ENCODE measurements at places on chromosomes 7 and 10.

DNA sequence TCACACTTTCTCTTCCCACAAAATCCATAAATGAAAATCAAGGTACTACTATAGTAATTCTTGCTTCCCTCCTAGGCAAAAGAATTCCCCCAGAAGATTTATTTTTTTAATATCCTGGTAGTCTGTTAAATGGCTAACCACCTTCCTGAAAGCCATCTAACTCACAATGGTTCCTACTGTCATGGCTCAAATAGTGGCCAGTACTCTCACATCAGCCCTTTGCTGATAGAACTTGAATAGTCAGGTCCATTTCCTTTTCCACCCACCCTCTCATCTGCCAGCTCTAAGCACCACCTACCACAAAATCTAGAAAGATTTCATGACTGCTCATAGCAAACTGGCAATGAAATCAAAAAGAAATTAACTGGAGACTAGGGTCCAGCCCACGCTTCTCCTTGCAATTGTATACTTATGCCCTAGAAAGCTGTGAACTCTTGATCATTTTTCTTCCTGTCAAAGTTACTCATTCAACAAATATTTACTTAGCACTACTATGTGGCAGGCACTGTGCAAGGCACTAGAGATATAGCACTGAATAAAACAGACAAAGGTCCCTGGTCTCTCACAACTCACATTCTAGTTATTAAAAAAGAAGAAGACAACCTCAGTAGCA lies 60.4 kb downstream of the ARMH3 start:
- no peak for DNase-seq

GRCh38 chr7:155529346-155529745 lies 17.0 kb downstream of the CNPY1 start:
- no peak for DNase-seq

DNA sequence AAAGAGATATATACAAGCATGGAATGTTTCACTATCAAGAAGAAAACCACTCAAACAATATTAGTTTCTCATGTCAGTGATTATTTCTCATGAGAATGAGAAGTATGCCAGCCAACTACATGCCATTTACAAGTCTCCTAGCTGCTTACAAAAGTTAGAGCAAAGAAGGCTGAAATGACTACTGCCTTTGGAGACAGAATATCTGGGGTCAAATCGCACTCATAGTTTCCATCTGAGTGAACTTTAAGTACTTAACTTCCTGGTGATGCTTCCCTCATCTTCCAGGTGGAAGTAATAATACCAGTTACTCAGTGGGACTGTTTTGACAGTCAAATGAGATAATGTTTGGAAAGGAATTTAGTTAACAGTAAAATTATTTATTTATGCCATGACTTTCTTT lies 42.0 kb upstream of the RHOBTB1 start:
- no peak for DNase-seq

DNA sequence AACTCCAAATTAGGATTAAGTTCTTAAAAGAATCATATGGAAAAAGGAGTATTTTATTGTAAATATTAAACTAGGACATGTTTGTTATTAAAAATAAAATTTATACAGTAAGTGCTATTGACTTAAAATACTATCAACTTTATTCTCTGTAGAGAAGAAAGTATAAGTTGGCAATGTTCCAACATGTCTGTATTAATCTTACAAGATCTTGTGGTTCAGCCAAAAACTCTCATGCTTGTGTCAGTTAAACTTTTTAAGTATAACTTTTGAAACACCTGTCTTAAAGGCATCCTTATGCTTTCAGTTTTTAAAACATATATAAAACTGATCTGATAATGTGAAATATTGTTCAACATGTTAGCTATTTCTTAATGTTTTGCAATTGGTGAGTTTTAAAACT lies 160.7 kb downstream of the ZEB1 start:
- no peak for DNase-seq

DNA sequence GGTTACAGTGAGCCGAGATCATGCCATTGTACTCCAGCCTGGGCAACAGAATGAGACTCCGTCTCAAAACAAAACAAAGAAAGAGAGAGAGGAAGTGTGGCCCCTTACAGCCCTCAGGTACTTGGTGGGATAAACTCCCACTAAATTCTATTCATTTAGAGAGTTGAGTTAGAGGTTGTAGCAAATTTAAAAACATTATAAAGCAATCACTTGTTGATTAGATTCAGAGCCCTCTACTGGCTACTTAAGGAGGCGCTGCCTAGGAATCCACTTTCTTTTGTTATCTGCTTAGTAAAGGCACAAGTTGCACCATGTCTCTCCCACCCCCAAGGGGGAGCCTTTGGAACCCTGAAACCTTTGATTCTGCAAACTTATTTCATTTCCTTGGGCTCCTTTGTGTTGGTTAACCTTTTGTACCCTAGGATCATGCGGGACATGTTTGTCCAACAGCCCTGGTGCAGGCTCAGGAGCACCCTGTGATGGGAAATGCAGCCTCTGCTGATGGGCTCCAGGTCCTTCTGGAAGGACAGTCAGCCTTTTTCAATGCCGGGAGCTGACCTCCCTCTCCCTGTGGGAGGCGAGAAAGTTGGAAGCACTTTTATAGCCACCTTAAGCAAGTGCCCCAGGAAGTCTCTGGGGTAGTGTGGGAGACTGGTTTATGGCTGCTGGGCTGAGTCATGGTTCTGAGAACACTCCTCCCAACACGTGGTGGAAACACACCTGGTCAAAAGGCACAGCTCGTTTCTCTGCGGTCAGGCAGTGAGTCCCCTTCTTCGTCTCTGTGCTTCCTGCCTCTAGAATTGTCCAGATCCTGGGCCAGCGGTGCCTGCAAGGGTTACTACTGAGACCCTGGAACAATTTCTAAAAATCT lies 2.3 kb downstream of the HKDC1 start:
- no peak for DNase-seq

DNA sequence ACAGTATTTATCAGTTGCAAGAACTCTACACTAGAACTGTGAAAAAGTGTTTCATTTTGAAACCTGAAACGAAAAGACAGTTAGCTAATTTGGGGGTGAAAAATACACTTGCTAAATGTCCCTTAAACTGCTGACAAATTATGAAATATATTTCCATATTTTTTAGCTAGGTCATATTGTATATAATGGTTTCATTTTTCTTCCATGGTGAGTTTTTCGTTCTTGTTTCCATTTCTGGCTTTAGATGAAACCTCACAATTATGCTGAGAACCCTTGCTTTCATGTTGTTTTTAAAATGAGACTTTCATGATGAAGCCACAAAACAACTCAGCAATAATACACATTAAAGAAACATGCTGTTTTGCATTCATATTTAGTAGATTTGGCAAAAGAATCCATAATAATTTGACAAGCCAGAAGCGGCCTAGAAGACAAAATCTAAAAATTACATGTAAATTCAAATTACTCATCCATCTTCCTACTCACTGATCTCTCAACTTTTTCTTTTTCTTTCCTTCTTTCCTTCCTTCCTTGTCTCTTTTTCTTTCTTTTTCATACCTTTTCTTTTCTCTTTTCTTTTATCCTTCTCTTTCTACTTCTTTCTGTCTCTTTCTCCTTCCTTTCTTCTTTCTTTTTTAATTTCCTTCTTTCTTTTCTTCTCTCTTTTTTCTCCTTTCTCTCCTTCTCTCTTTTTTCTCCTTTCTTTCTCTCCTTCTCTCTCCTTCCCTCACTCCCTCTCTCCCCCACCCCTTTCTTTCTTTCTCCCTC lies 46.5 kb upstream of the ITGB8 start:
- no peak for DNase-seq

- DNase-seq: no peak
Observed at GRCh38 chr10:99340650-99341049, 11.5 kb downstream of the CNNM1 start.

- DNase-seq: no peak
Observed at GRCh38 chr7:17056491-17057142, 174.8 kb upstream of the AGR3 start.

DNA sequence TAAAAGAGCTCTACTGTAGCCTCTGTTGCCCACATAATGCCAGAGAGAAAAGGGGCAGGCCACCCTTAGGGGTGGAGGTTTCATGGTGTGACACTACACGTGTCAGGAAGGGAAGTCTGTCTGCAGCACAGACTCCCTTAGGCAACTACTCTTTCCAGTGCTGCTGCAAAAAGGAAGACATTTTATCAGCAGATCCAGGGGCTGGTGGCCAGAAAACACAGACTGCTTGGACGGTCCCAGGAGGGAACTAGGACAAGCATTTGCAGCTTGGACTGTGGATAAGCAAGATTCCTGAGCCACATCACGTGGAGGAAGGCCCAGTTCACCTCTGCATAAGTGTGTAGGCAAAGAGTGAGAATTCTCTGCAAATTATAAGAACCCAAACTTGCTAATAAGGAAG lies 220.8 kb downstream of the FANK1 start:
- no peak for DNase-seq

GRCh38 chr7:81173766-81174281 lies 255.0 kb upstream of the SEMA3C start:
- DNase-seq: no peak

DNA sequence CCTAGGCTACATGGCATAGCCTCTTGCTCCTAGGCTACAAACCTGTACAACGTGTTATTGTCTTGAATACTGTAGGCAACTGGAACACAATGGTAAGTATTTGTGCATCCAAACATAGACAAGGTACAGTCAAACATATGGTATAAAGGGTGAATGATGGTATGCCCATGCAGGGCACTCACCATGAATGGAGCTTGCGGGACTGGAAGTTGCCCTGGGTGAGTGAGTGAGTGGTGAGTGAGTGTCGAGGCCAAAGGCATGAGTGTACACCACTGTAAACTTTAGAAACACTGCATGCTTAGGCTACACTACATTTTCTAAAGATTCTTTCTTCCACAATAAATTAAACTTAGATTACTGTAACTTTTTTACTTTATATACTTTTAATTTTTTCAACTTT lies 165.7 kb downstream of the PARD3 start:
- no peak for DNase-seq

DNA sequence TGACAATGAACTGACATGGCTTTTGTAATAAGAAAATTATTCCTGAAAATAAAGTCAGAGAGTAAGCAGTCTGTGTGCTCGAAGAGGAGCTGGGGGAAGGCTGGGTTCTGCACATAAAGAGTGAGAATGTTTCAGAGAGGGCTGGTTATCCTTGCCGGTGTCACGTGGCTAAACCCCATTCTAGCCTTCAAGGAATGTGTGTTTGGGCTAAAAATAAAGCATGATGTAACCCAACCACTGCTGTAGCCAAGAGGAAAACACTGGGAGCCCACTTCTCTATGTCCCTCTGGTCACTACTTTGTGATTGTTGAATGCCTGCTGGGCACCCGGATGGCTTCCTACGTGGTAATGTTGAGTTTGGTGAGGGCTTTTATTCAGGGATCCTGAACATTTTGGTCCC lies 23.5 kb downstream of the WDFY4 start:
- no peak for DNase-seq

GRCh38 chr10:105274556-105275070 lies 633.5 kb downstream of the SORCS3 start:
- DNase-seq: no peak

DNA sequence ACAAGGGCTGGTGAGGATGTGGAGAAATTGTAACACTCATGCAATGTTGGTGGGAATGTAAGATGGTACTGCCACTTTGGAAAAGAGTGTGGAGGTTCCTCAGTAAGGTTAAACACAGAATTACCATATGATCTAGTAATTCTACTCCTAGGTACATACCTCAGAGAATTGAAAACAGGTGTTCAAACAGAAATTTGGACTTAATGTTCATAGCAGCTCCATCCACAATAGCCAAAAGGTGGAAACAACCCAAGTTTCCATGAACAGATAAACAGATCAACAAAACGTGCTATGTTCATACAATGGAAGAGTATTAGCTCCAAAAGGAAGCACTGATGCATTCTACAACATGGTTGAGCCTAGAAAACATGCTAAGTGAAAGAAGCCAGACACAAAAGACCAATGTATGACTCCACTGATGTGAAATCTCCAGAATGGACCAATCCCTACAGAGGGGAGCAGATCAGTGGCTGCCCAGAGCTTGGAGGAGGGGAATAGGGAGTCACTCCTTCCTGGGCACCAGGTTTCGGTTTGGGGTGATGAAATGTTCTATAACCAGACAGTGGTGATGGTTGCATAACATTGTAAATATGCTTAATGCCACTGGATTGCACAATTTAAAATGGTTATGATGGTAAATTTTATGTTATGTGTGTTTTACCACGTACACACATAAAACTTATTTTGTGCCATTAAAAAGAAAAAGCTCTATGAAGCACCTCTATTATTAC lies 5.7 kb upstream of the WDR86 start:
- DNase-seq: no peak

DNA sequence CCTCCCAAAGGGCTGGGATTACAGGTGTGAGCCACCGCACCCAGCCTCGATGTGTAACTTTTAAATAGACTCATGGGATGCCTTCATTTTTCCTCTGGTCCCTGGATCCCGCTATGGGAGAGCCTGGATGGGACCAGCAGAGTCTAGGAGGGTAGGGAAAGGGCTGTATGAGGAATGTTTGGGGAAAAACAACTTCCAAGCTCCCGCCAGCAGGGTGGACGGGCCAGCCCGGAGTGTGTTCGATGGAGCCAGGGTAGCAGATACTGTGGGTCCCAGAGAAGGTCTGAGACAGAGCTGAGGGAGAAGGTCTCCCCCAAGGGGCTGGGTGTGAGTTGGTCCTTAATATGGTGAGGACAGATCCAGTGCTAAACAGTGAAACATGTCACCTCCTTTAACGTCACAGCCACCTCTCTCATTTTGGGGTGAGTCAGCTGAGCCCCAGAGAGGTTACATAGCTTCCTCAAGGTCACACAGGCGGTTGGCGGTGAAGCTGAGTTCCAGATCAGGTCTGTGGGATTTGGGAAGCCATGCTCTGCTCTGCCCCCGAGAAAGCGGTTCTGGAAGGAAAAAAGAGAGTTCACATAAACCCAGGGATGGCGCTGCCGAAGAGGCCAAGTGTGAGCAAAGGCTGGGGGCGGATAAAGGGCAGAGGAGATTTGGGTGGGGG lies 66.4 kb downstream of the MYL10 start:
- DNase-seq: no peak

- DNase-seq: no peak
Observed at GRCh38 chr10:86655596-86655995, 1.2 kb downstream of the OPN4 start.

- no peak for DNase-seq
Observed at GRCh38 chr7:75637854-75638593, 100.7 kb downstream of the HIP1 start.

GRCh38 chr10:99393683-99394082 lies 36.7 kb downstream of the GOT1 start:
- DNase-seq: no peak

- no peak for DNase-seq
Observed at GRCh38 chr7:131935180-131935579, 378.8 kb upstream of the PODXL start.

DNA sequence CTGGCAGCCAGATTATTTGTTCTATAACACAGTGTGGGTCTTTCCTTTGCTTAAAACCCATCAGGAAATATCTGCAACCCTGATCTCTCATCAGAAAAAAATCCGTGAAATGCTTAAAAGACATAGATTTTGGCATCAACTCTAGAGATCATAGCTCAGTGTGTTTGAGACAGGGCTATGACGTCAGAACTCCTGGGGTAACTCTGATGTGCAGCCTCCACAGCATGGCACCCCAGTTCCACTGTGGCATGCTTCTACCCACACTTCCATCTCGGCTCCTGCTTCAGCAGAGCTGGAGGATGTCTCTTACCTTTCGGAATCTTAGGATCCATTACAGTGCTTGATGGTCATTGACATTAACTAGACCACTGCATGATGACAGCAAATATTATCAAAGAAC lies 205.7 kb downstream of the LHFPL3 start:
- DNase-seq: no peak

All from glomerular endothelial cell (primary cell).